Heart right ventricle (tissue), 16 donors: ENCODE measurements at places on chromosomes 2 and 18. TPM values are rescaled to one million over a fixed set of nuclear protein-coding genes. Genes with fewer than 3 reads are reported as not detected.
A peak's percentile ranks its signal among the peaks of the same experiment; 100 is the strongest.

SATB2 gene
- total RNA-seq, result 0.57 TPM

DCDC2C gene
- not detected for total RNA-seq

FOXD4L1 gene
- total RNA-seq, result not detected

CPO gene
- total RNA-seq, result not detected

MYOM1 gene
- 815 TPM for total RNA-seq

EPB41L5 gene
- total RNA-seq, result 18.8 TPM

UGT1A5 gene
- total RNA-seq, result not detected

GTF2A1L gene
- not detected for total RNA-seq

DSC3 gene
- 0.05 TPM for total RNA-seq

SNTG2 gene
- 1.0 TPM for total RNA-seq

ALPI gene
- total RNA-seq, result not detected

- no peak for DNase-seq
Observed at GRCh38 chr18:8787794-8788193, 82.4 kb downstream of the MTCL1 start.

GRCh38 chr2:235371018-235371417 lies 122.8 kb upstream of the AGAP1 start:
- no peak for DNase-seq

GRCh38 chr2:117832905-117833613 lies 18.6 kb downstream of the DDX18 start:
- no peak for DNase-seq

- no peak for DNase-seq
Observed at GRCh38 chr18:50060822-50061221, 134.1 kb downstream of the MYO5B start.

DNA sequence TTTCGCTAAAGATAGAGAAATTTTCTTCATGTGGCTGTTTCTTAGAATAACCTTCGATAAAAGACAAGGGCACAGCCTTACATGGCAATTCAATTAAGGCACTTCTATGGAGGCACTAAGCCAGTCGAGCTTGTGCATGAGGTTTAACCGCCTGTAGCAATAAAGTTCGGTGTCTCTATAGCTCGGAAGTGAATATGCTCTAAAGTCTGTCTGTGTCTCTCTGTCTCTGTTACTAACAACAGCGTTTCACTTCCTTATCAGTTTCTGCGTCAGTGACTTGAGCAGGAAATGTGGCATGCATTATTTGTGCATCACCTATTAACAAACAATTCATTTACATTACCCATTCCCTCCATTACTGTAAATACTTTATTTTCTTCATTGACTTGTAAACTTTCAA lies 365.1 kb upstream of the NETO1 start:
- DNase-seq, result no peak

DNA sequence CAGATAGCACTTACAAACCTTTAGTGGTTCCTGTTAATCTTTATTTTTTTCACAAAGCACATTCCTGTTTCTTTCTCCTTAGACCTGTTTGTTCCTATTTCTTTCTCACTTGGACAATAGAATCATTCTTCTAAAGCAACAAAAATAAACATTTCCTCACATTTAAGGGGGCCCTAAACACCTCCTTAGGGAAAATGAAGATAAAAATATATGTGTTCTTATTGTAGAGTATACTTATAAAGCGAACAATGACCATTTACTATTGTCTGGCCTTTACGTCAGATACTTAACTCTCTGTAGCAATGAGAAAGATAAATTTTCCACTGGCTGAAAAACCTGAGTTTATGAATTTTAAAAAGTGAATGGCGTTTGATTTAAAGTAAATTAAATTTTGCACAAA lies 234.6 kb downstream of the TCF4 start:
- no peak for DNase-seq

DNA sequence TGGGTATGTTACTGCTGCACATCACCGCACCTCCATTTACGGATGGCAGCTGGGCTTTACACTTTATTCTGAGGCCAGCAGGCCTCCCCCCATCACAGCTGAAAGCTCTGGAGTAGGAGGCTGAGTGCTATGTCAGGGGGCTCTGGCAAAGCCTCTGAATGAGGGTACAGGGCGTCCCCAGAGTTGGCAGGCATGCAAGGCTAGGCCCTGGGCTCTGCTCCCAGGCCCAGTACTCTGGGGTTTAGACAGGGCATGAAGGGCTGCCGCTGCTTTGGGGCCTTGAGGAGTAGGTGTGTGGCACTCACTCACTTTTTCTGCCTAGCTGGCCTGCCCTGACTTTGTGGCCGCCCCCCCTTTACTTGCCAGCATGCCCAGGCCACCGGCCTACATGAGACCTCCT lies 90.8 kb downstream of the WDSUB1 start:
- peak; percentile 53 for DNase-seq

GRCh38 chr18:67133669-67134068 lies 382.9 kb downstream of the DSEL start:
- no peak for DNase-seq

- DNase-seq, result no peak
Observed at GRCh38 chr2:181673173-181673572, 7.1 kb downstream of the NEUROD1 start.

GRCh38 chr18:79241755-79242154 lies 154.0 kb upstream of the NFATC1 start:
- no peak for DNase-seq

GRCh38 chr2:106011380-106011779 lies 182.7 kb downstream of the UXS1 start:
- no peak for DNase-seq

DNA sequence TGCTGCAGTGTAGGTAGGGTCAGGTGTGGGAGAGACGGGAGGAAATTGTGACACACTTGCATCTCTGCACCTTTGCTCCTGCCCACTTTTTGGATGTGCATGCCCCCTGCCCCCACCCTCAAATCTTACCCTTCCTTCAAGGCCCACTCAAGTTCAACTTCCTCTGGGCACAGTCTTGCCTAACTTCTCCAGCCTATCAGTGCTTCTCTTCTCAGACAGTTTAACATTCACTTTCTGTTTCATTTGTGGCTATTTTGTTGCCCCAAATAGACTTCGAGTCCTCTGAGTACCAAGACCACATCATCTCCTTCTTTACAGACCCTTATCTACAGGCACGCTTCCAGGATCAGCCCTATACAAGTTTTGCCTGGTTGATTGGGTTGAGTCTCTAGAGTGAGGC lies 2.7 kb downstream of the ST8SIA5 start:
- no peak for DNase-seq

DNA sequence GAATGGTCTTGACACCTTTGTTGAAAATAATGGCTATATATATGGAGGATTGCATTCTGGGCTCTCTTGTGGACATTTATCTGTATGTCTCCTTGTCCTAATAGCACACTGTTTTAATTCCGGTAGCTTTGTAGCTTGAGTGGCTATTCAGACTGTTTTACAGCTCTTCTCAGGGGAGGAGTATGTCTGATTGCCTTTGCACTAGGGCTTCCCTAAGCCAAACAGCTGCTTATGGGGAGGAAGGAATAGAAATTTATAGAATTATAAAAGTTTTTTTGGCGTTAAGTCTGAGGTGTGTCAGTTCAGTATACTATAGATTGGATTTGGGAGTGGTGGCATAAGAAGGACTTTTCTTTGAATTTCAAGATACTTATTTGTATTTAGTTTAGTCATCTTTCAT lies 12.6 kb downstream of the SEH1L start:
- DNase-seq, result no peak

DNA sequence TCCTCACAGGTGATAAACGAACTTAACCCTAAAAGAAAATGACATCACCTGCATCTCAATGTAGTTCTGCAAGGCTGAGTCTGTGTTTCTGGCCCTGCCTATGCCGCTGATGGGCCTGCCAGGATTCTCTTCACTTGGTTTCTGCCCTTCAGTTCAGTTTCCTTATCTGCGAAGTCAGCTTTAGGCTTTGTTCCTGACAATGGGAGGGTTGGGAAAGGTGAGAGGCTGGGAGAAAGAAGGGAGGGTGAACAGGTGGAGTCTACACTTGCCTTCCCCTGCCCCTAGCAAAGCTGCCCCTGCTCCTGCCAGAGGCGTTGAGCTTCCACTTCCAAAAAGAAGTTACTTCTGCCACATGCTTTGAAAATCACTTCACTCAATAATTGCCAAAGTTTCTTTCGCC lies 124.0 kb upstream of the APCDD1 start:
- no peak for DNase-seq

DNA sequence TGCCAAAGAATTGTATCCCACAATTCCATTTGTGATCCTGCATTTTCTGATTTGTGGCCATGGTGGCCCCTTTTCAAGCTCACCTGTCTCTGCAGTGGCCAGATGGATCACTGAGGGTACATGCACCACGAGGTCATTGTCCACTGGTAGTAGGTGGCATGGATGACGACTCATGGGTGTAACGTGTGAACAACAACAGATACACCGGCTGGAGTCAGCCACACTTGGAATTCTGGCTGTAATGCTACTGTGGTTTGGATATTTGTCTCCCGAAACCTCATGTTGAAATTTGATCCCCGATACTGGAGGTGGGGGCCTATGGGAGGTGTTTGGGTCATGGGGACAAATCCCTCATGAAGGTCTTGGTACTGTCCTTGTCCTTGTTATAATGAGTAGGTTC lies 102.2 kb upstream of the TAF1B start:
- no peak for DNase-seq

- no peak for DNase-seq
Observed at GRCh38 chr2:214902286-214902685, 92.8 kb upstream of the BARD1 start.

DNA sequence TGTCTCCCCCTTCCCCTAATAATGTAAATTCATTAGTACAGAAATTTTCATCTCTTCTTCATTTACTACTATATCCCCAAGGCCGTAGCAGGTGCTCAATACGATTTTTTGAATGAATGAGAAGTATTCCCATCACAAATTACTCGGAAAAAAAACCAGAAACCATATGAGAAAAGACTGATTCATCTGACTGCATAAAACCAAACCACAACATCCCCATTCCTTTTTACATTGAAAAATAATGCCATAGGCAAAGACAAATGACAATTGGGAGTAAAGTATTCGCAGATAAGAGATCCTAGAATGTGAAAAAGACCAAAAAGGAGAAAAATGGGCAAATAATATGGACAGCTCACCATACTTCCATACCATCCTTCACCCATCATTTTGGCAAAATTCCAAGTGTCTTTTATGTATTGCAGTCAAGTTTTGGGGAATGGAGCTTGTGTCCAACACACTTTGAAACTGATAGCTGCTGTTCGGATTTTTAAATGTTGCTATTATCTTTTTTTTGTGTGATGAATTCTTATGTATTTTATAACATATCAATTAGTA lies 1.5 kb downstream of the ZC3H8 start:
- DNase-seq, result no peak

- DNase-seq, result no peak
Observed at GRCh38 chr18:59109375-59109774, 30.3 kb upstream of the SEC11C start.

DNA sequence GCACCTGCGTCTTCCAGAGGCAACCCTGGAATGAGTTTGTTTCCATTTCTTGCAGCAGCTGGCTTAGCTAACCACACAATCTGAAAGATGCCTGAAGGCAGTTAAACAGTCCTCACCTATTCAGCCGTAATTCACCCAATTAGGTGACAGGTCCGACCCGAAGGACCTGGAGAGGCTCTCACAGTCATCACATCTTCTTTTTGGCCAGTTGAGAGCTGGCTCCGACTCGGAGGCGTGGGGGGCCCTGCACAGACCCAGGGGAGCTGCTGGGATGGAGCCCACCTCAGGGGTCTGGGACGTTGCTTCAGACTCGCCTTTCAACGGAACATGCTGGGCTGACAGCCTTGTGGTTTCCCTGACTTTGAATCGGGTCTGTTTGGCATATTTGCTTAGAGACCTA lies 187.3 kb downstream of the RTP5 start:
- no peak for DNase-seq

DNA sequence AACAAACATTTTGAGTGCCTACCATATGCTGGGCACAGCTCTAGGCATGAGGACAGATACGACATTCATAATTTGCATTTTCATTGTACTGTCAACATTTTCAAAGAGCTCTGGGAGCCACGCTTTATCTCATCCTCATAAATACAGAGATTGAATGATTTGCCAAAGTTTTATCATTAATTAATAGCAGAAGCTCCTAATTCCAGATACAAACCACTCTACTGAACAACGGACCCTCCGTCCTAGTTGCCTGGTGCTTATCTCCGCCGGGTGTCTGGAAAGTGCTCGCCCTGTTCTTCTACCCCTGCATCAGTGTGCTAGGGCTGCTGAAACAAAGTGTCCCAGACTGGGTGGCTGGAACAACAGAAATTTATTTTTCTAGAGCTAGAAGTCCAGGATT lies 23.8 kb downstream of the SERTAD2 start:
- no peak for DNase-seq

GRCh38 chr18:14086458-14087231 lies 45.6 kb downstream of the ZNF519 start:
- DNase-seq, result no peak

GRCh38 chr2:46490521-46491141 lies 11.3 kb downstream of the TMEM247 start:
- peak; percentile 61 for DNase-seq

GRCh38 chr18:76554547-76555222 lies 59.6 kb upstream of the ZNF516 start:
- DNase-seq, result no peak

GRCh38 chr18:55539240-55539639 lies 48.8 kb downstream of the TCF4 start:
- DNase-seq, result no peak

DNA sequence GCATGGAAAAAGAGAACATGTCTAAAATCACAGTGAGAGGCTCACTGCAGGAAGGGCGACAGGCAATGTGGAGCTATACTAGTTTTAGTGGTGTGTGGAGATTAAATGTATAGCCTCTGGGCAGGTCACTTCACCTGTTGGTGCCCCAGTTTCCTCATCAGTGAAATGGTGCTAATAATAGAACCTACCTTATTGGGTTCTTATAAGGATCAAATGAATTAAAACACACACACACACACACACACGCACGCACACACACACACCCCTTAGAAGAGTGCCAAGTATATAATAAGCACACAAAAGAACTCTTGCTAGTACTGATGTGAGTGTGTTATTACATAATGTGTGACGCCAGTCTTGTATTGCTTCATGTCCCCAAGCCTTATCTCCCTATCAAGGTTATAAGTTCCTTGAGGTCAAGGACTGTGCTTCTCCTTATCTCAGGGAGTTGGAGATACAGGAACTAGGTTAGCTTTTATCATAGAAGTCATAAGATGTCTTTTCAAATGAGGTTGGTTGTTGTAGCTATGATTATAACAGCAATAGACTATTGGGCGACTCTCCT lies 98.0 kb upstream of the CXCR4 start:
- no peak for DNase-seq

GRCh38 chr2:164642268-164642667 lies 21.0 kb upstream of the GRB14 start:
- DNase-seq, result no peak

GRCh38 chr18:31241900-31242409 lies 76.0 kb upstream of the DSG1 start:
- no peak for DNase-seq

- DNase-seq, result no peak
Observed at GRCh38 chr2:157901325-157901724, 25.2 kb upstream of the ACVR1 start.

DNA sequence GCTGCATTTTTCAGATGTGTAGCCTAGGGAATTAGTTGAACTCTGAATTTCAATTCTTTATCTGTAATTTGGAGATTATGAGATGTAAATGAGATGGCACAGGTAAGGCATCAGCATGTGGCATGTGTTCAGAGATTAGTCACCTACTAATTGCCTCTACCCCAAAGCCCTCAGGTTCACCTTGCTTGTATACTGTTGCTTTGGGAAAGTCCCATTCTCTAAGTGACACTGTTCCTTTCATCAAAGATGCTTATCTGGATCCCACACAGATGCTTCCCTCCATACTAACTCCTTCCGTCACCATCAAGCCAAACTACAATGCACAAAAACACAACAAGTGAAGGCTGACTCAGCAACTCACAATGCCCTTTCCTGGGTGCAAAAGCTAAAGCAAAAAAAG lies 143.7 kb downstream of the LRATD1 start:
- no peak for DNase-seq
